ENCODE measurements at places on chromosomes 4 and X. TPM values are rescaled to one million over a fixed set of nuclear protein-coding genes. Genes with fewer than 3 reads are reported as not detected.

GRCh38 chr4:105495667-105496066, 21.8 kb upstream of the PPA2 start:
- no peak for DNase-seq

GRCh38 chr4:174255786-174256185, 27.7 kb downstream of the FBXO8 start:
- DNase-seq: no peak

- no peak for DNase-seq
These were observed 249.3 kb upstream of the GALNT7 start for GRCh38 chr4:172919269-172919668.

GRCh38 chrX:102063445-102064074, 61.9 kb upstream of the TCEAL2 start:
- no peak for DNase-seq

DNA sequence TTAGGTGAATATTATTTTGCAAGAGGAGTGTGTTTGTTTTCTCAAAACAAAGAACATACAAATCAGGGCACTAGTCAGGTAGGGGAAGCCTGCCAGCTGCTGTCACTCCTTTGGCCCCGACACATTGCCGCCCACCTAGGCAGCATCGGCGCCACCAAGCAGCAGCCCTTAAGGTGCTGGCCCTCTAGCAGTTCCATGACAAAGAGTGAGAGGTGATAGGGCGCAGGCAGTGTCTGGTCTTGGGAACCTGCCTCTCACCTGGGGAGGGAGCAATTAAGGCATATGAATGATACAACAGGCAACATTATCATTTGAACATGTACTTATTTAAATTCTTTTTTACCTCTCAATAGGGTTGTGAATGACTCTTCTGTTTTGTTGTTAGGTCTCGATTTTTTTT, 135.1 kb downstream of the PLS3 start:
- DNase-seq: no peak

DNA sequence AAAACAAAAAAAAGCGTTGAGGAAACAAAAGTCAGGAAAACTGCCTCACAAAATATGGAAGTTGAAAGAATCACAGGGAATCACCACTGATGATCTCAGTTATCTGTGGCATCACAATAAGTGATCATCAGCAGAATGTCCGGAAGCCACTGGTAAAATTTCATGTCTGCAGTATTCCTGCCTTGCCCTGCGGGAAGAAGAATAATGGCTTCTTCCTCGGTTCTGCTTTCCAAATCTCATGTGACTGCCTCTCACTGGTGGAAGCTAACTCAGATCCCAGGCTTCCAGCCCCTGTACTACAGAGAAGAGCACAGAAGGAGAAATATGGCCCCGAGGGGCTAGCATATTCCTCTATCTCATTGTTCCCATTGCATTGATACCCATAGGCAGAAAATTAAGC, 12.7 kb upstream of the ZNF330 start:
- no peak for DNase-seq

DNA sequence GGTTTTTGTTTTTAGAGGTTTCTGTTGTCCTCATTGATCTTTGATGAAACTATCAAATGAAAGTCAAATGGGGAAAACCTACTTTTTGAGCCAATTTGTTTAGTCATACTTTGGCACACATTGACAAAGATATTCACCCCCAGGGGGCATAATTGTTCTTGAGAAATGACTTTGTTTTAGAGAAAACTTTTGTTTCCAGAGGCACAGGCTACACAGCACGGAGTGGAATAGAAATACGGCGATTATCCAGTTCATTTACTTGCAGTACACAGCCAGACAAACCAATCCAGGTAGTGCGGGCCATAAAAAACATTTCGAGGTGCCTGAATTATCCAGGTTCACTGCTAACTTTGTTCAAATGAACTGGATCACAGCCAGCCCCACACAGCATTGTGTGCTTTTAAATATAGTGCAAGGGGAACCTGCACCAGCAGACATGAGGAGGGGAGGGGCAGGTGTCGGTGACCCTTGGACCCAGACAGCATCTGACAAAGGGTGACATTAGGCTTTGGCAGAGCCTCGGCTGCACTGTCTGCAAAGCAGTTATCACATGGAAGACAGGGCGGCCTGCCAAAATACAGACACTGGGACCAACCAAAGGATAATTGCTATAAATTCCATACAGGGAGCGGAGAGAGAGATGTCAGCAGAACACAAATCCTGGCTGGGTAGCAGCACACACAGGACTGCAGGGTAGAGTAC, 179.6 kb upstream of the NOCT start:
- DNase-seq: no peak

DNA sequence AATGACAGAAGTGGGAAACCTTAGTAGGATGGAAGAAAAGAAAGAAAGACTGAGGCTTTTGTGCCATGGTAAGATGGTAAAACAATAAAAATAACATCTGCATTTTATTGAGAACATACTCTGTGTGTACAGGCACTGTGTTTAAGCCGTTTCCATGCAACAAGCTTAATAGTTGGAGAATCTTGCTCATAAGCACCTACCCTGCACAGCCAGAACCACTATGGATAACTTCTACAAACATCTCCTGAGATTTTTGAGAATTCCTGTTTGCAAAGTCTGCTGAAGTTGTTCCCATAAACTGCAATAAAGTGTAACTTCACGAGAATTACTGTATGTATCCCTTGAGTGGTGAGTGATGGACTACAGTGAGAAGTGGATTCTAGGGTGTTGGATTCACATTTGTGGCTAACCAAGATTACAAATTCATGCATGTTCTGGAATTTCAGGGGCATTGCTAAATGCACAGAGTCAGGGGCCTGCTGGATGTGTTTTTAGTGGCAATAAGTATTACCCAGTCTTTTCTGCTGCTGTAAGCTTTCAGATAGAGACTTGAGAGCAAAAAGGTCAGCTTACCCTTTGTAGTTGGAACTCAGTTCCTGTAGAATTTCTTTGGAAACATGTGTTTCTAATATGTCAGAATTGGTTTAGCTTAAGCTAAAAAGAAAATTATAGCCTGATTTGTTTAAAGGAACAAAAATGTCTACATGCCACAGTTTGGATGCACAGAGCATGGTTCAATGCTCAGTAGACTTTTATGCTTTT, 132.5 kb downstream of the AFF1 start:
- no peak for DNase-seq

DNA sequence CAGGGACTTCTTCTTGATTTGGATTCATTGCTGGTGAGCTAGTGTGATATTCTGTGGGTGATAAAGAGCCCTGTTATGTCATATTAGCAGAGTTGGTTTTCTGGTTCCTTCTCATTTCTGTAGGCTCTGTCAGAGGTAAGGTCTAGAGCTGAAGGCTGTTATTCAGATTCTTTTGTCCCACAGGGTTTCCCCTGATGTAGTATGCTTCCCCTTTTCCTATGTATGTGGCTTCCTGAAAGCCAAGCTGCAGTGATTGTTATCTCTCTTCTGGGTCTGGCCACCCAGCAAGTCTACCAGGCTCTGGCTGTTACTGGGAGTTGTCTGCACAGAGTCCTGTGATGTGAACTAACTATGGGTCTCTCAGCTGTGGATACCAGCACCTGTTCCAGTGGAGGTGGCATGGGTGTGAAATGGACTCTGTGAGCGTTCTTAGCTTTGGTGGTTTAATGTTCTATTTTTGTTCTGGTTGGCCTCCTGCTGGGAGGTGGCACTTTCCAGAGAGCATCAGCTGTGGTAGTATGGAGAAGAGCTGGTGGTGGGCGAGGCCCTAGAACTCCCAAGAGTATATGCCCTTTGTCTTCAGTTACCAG, 373.7 kb downstream of the AR start:
- no peak for DNase-seq

GRCh38 chr4:145815027-145815612, 123.5 kb downstream of the ZNF827 start:
- no peak for DNase-seq

DNA sequence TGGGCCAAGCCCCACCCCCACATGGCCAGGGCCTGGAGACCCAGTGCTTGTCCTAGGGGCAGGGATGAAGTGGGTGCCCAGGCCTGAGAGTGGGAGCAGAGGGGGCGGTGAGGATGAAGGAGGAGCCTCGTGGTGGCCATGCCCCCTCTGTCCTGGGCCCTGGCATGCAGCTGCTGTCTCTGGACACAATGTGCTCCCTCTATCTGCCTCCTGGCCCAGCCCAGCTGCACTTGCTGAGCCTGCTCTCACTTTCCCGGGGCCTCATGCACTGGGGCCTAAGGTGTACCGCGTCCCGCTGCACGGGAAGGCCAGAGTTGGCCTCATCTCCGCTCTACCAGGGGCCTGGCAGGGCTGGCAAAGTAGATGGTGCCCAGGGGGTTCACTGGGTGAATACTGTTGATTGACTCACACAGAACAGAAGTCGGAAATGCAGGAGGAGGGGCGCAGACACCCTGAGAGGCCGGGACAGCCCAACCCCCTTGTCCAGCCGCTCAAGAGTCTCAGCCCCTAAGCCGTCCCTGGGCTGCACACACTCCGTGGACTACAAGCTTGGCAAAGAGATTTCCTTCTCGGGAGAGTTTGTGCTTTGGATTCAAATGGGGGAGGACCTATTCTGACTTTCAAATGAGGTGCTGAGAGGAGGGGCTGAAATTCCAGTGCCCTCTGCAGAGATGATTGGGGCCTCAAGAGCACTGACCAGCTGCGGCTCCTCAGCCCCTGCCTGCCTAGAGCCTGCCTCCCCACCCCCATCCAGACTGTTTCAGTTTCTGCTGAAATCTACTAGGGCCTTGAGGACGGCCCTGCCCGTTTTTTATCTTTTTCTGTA, 112.4 kb downstream of the PSAPL1 start:
- DNase-seq: no peak

DNA sequence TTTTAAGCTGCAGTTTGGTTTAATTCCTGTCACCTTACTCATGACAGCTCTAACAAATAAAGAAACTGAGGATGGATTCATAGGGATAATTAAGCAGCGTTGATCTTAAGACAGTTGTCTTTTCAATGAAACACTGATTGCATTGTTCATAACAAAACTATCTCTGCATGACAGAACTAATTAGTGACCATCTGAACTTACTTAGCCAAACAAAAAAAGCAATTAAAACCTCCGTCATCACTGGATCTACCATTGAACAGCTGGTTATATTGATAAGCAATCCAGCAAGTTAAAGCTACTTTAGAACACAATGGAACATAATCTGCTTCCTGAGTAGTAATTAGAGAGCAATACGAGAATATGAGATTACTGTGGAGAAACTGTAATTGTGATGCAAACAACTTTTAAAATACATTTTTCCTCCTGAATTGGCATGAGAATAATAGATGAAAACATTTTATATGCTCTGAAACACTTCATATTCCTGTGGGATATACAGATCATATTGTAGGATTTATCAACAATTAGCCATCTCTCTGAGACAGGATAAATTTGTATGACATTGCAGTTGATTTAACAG, 2576.8 kb downstream of the PCDH7 start:
- DNase-seq: no peak

Gene FGFBP1
- total RNA-seq: not detected

Gene SPIN2A
- total RNA-seq: not detected

Gene XKRX
- total RNA-seq: not detected

Gene SLIT2
- total RNA-seq: 13.4 TPM

Gene ACE2
- total RNA-seq: not detected
